ENCODE measurements at places on chromosomes 4 and X. TPM values are rescaled to one million over a fixed set of nuclear protein-coding genes. Genes with fewer than 3 reads are reported as not detected.

ALAS2 gene
- polyA plus RNA-seq: not detected

POLN gene
- polyA plus RNA-seq: 2.8 TPM

SLC2A9 gene
- polyA plus RNA-seq: not detected

ENAM gene
- polyA plus RNA-seq: not detected

PDHA2 gene
- polyA plus RNA-seq: not detected

MAGIX gene
- not detected for polyA plus RNA-seq

SLC7A11 gene
- 5.0 TPM for polyA plus RNA-seq

ODAPH gene
- 0.94 TPM for polyA plus RNA-seq

MTMR8 gene
- 0.15 TPM for polyA plus RNA-seq

GABRB1 gene
- polyA plus RNA-seq: 31.8 TPM

CT45A10 gene
- not detected for polyA plus RNA-seq

CCNG2 gene
- 6.0 TPM for polyA plus RNA-seq

ARAP2 gene
- polyA plus RNA-seq: 240 TPM

TXK gene
- not detected for polyA plus RNA-seq

SSX1 gene
- not detected for polyA plus RNA-seq

MYOZ2 gene
- polyA plus RNA-seq: not detected

EVC2 gene
- polyA plus RNA-seq: 0.21 TPM

DGKK gene
- polyA plus RNA-seq: not detected

NR3C2 gene
- 5.3 TPM for polyA plus RNA-seq

ITGB1BP2 gene
- polyA plus RNA-seq: not detected

SLC10A7 gene
- 10.6 TPM for polyA plus RNA-seq

HTN3 gene
- not detected for polyA plus RNA-seq

PABPC1L2A gene
- polyA plus RNA-seq: not detected

SSX3 gene
- polyA plus RNA-seq: 0.32 TPM

SYTL4 gene
- 1.0 TPM for polyA plus RNA-seq

CDKN2AIP gene
- polyA plus RNA-seq: 12.1 TPM

STPG2 gene
- polyA plus RNA-seq: 0.24 TPM

NPY1R gene
- polyA plus RNA-seq: 20.3 TPM

CACNA1F gene
- not detected for polyA plus RNA-seq

NUDT11 gene
- 17.3 TPM for polyA plus RNA-seq

FSTL5 gene
- polyA plus RNA-seq: 24.0 TPM

XAGE2 gene
- polyA plus RNA-seq: not detected

SMIM31 gene
- not detected for polyA plus RNA-seq

MAGED4B gene
- polyA plus RNA-seq: 4.9 TPM

PPP4R3C gene
- polyA plus RNA-seq: not detected

HOPX gene
- 644 TPM for polyA plus RNA-seq

C4orf51 gene
- not detected for polyA plus RNA-seq

TGIF2LX gene
- polyA plus RNA-seq: not detected

LRAT gene
- 25.2 TPM for polyA plus RNA-seq

Data from Purkinje cell (primary cell).